ENCODE measurements at places on chromosomes 4 and X.

DNA sequence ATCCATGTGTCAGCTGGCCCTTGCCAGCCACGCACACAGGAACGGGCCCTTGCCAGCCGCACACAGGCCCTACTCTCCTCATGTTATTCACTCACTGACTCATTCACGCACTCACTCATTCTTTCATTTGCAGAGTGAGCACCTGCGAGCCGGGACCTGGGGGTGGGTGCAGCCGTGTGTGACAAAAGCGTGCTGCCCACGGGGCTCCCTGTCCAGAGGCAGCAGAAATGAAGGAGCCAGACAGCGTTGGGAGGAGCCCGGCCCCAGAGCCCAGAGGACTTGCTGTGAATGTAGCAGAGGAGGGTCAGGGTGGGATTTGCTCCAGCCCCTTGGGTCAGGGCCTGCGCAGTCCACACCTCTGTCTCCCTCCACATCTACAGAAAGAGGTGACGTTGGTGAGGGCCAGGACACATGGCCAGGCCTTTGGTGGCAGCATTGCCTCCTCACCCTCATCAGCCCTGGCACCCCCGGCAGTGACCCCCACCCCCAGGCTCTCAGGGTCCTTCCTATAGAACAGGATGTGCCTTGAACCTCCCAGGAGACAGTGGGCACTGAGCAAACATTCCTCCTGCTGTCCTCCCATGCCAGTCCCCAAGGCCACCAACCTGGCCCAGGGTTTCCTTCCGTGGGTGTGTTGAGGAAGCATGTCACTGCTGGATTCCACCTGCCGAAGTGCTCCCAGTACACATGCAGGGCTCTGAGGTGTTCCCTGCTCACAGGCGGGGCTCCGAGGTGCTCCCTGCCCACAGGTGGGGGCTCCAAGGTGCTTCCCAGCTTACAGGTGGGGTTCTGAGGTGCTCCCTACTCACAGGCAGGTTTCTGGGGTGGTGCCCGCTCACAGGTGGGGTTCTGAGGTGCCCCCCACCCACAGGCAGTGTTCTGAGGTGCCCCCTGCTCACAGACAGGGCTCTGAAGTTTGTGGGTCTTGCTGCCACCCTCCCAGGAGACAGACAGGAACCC, 105.7 kb downstream of the HMX1 start:
- DNase-seq: no peak

DNA sequence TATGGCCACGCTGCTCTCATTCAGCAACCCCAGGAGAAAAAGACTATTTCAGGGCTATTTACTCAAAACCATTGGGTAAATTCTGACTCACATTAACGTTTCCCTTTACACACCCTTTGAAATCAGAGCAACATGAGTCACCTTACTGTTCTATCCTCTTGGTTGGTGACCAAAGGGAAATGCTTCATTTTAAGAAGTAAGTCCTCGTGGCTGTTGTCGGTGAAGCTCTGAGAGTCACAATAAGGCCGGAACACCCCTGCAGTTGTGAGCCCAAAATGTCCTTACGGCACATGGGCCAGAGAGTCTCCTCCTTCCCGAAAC, 56.3 kb upstream of the SPRY1 start:
- no peak for DNase-seq

DNA sequence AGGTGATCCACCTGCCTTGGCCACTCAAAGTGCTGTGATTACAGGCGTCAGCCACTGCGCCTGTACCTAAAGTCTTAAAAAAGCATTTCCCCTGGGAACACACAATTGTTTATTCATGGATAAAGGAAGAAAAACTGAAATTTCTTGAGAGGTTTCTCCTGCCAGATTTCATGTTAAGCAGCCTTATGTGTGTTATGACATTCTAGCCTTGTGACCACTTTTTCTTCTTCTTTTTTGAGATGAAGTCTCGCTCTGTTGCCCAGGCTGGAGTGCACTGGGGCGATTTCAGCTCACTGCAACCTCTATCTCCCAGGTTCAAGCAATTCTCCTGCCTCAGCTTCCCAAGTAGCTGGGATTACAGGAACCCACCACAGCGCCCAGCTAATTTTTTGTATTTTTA, 57.8 kb upstream of the PLAC8 start:
- DNase-seq: no peak

DNA sequence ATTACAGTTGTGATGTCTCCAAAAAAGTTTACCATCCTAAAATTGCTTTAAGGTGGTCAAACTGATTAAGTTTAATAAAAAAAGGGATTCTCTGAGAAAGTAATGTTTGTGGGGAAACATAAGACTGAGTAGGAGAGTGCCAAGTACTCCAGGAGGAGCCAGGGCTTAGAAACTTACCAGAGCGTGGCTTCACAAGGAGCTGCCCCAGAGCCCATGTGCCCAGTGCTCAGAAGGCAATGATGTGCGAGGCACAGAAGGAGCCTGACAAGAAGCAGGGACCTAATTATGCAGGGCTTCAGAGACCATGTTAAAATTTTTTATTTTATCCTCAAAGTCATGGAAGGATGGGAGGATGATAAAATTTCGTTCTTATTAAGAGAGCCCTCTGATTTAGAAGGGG, 204.2 kb downstream of the PALLD start:
- no peak for DNase-seq

DNA sequence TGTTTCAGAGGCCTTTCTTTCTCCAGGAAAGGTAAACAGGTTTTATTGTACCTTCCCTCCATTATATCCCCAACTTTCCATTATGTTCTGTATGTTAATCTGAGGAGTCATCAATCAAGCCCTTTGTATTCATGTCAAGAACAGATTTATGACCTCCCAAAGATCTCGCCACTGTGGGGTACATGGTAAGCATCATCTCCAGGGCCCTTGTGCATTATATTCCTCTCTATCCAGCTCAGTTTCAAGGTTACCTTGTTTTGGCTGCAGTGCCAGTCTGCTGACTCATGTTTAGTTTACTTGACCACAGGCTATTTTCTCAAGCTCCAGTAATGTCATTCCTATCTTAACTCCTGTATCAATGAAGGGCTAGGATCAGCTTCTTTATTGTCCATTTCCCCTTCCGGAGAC, 125.1 kb upstream of the FRMPD4 start:
- DNase-seq: no peak

DNA sequence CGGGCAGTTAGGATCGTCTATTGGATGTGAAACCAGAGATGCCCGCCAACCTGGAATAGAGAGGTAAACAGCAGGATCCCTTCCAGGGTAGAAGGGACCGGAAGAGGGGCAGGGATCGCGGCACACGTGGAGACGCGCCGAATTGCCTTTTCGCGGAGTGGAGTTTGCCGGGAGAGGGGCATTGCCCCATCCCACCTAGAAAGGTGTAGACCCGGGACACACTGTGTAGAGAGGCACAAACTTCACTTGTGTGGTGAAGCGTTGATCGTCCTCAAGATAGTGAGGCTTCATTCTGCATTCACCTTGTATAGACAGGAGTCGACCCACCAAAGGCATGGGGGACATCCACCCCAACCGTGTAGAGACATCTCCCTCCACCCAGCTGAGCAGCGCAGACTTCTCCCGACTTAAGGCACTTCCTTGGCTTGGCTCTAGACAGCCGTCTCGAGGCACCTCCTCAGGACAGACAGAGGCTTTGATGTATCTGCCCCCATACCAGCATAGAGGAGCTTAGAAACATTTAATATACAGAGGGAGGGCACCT, 410 bp downstream of the GNL3L start:
- DNase-seq: no peak

DNA sequence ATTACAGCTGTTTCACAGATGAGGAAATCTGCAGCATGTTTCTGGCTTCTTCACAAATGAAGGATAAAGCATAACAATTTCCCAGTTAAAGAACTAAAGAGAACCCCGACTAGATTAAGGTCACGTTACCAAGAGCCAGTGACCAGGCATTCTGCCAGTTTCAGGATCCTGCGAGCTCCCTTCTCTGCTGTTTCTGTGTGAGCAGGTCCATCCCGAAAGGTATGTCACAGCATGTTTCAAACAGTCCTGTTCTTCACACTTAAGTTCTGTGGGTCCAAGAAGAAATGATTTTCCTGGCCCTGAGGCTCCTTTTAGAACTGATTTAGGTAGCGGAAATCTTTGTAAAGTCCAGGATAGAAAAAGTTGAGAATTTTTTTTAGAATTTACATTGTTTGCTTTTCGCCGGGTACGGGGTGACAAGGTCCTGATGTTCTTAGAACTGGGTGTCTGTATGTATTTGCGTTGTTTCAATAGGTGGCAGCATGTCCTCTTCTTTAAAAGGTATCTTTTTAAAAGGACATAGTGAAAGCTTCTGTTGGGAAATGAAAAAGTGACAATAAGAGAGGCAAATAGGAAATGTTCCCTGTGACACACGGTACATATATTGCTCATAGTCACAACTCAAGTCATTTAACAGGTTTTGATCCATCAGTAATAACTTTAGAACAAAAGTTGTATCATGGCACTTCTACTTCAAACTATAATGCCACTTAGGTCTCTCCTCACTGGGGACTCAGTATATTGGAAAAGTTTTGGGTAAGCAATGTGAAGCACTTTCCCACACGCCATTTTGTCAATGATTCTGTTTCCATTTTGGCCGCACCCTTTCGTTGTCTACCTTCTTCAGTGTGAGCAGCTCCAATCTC, 18.4 kb downstream of the IL21 start:
- no peak for DNase-seq

GRCh38 chr4:33746979-33747378, 2497.3 kb downstream of the ARAP2 start:
- DNase-seq: no peak

DNA sequence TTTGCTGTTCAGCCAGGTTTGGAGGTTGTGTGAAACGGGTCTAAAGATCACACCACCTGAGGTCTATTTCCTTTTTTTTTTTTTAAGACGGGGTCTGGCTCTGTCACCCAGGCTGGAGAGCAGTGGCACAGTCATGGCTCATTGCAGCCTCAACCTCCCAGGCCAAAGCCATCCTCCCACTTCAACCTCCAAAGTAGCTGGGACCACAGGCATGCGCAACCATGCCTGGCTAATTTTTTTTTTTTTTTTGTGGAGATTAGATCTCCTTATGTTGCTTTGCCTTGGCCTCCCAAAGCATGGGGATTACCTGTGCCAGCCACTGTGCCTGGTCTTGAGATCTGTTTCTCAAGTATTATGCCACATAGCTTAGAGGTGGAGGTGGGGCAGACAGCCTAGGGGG, 49.2 kb upstream of the ELOVL6 start:
- DNase-seq: no peak

GRCh38 chr4:48772556-48772955, 7.5 kb downstream of the FRYL start:
- no peak for DNase-seq

DNA sequence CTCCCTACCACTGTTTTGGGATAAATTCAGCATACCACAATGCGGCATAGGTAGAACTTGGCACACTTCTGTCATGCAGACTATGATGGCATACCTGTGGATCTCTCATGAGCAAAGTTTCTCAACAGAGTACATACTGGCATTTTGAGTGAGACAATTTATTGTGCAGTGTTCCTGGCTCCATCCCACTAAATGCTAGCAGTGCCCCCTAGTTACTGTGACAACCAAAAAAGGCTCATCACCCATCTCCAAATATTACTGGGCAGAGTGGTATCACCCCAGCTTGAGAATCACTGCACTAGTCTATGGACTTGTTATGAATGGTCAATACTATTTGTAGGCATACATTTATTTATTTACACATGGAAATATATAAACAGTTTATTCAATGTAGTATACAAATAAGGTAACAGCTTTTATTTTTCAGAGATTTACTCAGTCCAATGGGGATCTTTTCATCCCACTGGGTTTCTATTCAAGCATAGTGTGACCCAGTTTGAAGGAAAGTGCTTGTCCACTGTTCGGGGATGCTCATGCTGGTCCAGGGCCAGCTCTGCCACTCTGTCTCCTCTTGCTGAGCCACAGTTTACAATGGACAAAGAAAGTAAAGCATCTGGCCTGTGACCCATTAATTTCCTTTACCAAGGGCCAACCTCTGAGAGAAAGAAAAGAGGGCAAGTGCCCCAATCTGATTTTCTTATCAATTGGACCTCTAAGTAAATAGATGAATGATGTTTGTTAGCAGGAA, 81.0 kb upstream of the IL2 start:
- no peak for DNase-seq

GRCh38 chrX:23826216-23826615, 43.2 kb downstream of the SAT1 start:
- no peak for DNase-seq

DNA sequence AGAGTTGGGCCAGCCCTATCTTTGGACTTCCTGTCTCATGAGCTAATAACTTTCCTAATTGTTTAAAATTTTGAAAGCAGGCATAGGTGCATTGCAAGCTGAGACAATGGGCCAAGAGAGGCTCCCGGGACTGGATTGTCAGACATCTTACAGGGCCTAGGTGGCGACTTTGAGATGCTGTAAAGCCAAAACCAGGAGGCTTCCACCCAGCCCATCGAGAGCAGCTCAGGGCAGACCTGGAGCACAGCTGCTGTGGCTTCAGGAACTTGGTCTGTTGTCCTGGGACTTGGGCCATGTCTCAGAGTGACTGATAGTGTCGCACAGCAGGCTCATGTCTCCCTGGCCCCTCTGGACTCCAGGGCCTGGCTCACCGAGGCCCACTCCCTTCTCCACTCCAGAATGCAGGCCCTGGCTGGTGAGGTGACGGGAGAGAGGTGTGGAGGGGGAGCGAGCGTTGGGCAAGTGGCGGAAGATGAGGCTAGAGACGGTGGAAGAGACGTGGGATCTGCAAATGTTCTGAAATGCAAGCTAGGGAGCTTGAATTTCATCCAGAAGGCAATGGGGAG, 24.1 kb upstream of the MTM1 start:
- no peak for DNase-seq

DNA sequence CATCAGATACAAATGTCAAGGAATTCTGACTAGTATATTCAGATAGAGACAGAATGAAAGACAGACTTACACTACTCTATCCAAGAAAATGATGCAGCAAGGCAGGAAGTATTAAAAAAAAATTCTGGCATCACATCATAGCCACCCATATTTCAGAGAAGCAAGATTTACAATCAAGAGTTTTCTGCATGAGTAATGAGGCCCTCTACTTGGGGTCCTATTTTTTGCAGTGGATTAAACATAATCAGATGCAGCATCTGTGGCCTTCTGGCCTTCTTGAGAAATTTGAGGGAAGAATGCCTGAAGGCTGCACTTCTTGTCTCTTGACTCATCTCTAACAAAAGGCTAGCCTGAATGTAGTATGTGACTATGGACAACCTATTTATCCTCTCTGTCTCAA, 48.2 kb upstream of the SLIT2 start:
- DNase-seq: no peak

- DNase-seq: no peak
Measured at GRCh38 chrX:46698691-46699090, 60.2 kb downstream of the SLC9A7 start.

DNA sequence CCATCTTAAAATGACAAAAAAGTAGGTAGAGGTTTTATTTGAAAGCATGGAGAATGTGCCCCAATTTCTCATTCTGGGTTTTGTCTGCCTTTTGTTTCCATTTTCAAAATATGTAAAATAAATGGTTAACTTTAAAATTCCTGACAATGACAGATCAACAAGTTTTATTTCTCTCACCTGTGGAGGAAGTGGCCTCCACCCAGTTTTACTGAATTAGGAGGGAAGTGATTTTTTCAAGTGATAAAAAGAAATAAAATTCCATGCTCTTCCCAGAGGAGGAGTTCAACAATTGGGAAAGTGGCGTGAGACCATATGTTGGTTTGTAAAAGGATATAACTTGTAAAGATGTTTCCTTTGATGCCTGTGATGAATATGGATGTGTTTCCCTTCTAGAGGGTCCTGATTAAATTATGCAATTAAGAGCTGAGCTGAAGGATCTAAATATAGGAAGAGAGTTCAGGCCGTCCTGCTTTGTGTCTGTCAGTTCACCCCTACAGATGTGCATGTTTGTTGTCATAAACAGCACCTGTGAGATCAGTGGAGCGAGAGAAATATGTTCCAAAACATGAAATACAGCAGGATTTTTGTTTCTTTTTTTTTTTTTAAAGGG, 19.5 kb downstream of the SMAD1 start:
- no peak for DNase-seq
